ENCODE measurements at places on chromosomes 13 and 19.

GRCh38 chr13:19763618-19764017 is 19.1 kb downstream of the PSPC1 start:
- DNase-seq: no peak

- peak; percentile 90 for DNase-seq
These were observed 108.8 kb downstream of the KCNRG start for GRCh38 chr13:50123862-50124535.

GRCh38 chr19:13153569-13154240 is 3.5 kb downstream of the IER2 start:
- DNase-seq: peak; percentile 75

- peak; percentile 7 for DNase-seq
These were observed 26.2 kb downstream of the CCNE1 start for GRCh38 chr19:29837996-29838395.

- DNase-seq: no peak
These were observed 7.9 kb downstream of the HNRNPL start for GRCh38 chr19:38841787-38842438.

- no peak for DNase-seq
These were observed 277.5 kb downstream of the DNAJC15 start for GRCh38 chr13:43300865-43301264.

DNA sequence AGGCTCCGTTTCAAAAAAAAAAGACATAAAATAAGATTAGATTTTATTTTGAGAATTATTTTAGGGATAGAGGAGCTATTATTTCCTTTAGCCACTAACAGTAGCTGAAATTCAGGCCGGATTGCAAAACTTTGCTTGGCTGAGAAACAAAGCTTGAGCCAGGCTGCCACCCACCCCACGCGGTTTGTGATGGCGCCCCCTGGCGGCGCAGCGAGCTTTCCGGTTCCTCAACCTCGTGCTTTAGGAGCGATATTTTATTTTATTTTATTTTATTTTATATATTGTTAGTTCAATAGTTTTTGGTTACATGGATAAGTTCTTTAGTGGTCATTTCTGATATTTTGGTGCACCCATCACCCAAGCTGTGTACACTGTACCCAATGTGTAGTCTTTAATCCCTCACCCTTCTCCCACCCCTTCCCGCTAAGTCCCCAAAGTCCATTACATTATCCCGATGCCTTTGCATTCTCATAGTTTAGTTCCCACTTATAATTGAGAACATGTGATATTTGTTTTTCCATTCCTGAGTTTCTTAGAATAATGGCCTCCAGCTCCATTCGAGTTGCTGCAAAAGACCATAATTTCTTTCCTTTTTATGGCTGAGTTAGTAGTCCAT is 19.8 kb upstream of the CEACAM4 start:
- no peak for DNase-seq

DNA sequence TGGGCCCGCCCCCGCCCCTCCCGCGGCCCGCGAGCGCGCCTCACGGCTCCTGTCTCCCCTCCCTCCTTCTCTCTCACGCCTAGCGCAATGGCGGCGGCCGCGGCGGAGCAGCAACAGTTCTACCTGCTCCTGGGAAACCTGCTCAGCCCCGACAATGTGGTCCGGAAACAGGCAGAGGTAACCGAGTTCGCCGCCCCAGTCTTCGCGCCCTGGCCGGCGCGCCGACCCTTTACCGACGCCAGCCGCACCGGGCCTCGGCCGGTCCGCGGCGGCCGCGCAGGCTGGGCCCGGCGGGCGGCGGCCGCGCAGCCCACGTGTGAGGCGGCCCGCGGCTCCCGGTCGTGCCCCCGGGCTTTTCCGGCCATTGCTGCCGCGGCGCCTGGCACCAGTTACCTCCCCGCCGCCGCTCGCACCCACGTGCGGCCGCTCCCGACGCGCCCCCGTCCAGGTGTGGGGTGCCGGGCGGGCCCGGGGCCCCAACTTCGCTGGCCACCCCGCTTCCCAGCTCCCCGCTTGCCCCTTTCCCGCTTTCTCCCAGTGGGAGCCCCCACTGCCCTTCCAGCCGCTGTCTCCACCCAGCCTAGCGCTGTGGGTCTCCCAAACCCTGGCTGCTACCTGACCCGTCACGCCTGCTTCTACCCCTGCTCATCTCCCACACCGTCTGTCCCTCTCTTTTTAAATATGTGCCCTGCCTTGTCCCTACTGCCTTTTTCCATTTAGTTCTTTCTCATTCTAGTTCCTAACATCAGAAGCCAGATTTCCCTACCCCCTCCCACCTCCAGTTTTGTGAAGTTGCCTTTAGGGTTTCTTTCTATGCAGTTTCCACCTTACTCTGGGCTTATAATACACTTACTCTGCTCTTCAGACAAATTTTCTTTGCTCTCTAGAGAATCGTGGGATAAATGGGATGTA is 23.4 kb downstream of the IPO5 start:
- DNase-seq: no peak

GRCh38 chr13:33509642-33510229 is 224.2 kb upstream of the STARD13 start:
- DNase-seq: peak; percentile 76

GRCh38 chr19:6587093-6587820 is 3.7 kb downstream of the CD70 start:
- no peak for DNase-seq

DNA sequence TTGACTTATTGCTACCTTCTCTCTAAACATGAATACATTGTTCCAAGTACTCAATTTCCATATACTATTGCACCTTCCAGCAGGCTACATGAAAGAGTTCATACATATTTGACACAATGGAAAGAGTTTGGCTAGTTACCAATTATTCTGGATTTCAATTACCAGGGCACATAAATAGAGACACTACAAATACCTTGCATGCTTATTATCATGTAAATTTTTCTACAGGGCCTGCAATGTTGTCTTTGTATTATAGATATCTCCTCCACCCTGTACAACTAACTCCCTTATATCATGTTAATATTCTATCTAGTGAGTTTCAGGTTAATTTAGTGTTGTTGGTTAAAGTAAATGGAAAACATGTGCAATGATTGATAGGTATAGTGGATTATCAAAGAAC is 540.7 kb upstream of the SLITRK5 start:
- DNase-seq: no peak

DNA sequence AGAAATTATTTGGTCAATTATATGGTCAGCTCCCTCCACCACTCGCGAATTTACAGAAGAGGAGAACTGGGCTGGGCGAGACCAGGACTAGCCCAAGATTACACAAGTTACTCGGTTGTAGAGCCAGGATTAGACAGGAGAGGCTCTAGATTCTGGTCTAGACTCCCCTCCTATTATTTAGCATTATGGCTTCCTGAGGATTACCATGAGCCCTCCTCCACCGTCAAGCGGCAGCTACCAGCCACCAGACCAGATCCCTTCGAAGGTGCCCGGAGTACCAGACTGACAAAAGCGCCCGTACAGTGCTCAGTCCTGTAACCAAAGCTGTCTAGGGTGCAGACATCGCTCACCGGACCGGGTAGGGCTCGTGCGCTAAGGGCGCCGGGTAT is 497 bp upstream of the MLNR start:
- DNase-seq: no peak

DNA sequence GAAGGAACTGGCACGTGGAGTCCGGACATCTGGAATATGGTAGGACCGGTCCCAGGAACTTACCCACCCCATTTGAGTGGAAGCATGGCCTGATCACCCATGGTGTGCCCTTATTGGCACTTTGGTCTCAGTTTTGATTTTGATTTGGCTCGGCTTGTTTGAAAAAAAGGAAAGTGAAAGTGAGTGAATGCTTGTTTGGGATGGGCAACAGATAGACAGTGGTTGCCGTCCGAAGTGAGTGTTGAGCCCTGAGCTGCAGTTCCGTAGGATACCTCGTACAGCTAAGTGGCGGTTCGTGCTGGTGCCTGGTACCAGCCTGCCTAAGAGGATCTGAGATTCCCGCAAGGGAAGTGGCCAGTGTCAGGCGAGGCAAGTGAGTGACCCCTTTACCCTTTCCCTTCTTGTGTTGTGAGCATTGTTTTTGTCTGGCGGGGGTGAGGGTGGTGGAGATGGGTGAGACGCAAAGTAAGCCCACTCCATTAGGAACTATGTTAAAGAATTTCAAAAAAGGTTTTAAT is 605.8 kb downstream of the UQCRFS1 start:
- no peak for DNase-seq

DNA sequence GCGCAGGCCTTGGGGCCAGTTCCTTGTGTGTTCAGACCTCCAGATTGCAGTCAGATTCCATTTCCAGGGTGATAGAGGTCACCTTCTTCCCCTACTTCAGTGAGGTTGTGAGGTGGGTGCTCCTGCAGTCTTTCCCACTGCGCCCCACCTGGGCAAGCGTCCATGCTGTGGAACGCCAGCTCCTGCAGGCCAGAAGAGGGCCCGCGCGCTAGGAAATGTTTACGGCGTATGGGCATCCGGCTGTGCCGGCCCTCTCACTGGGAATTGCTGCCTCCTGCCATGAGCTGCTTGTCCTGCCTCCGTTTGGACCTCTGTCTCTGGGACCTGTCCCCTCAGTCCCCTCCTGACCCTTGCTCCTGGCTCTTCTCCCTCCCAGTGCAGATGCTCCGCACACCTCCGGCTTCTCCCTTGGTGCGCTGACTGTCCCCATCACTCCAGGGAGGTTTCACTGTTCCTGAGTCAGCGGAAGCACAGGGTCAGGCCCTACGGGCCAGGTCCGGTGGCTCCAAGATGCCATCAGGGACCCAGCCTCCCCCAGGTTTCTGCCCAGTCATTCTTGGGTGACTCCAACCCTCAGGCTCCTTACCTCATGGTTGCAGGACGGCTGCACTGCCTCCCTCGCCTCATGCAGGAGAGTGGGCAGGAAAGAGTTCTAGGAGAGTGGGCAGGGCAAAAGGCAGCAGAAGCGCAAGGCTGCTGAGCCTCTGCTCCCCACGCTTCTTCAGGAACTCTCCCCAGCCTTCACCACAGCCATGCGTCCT is 56.6 kb downstream of the SMARCA4 start:
- no peak for DNase-seq

DNA sequence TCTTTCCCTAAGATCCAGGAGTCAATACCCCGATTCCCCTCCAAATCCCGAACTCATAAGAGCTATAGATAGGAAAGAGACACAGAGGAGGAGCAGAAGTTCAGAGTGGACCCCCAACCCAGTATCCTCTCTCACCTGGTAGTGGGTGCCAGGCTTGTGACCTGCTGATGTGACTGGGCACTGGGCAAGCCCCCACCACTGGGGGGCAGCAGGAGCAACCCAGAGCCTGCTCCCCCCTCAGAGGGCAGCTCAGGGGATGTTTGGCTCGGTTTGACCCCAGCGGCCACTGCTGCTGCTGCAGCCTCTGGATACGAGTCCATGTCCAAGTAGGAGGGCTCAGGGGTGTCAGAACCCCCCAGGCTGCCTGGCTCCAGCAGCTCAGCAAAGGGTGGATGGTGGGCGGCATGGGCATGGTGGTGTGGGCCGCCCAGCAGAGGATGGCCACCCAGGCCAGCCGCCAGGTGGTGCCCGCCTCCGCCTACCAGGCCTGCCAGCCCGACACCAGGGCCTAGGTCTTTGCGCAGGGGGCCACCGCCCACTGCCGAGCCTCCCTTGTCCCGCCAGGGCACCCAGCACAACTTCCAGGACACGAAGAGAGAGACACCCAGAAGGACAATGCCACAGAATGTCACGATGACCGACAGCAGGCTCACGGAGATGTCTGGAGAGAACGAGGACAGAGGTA is 7.4 kb downstream of the SYT3 start:
- no peak for DNase-seq

DNA sequence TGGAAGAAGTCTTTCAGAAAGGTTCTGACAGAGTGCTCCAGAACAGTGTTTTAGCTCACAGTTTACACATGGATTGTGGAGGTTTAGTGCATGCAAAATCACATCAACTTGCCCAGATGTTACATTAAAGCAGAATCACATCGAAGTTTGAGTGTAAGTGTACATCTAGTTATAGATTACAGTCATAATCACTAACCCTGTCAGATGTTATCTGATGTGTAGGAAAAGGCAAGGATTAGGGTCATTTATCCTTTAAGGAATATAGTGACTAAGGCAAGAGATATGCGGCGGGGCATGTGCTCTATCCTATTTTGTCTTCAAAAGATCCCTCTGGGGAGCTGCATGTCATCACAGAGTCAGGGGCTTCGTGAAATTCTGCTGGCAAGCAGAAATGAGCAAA is 66.9 kb downstream of the CYSLTR2 start:
- DNase-seq: no peak

GRCh38 chr13:48853728-48854102 is 122.0 kb upstream of the FNDC3A start:
- no peak for DNase-seq

- no peak for DNase-seq
These were observed 14.3 kb downstream of the SLC27A1 start for GRCh38 chr19:17484520-17485185.

GRCh38 chr19:19884583-19884982 is 16.2 kb upstream of the ZNF93 start:
- DNase-seq: no peak

DNA sequence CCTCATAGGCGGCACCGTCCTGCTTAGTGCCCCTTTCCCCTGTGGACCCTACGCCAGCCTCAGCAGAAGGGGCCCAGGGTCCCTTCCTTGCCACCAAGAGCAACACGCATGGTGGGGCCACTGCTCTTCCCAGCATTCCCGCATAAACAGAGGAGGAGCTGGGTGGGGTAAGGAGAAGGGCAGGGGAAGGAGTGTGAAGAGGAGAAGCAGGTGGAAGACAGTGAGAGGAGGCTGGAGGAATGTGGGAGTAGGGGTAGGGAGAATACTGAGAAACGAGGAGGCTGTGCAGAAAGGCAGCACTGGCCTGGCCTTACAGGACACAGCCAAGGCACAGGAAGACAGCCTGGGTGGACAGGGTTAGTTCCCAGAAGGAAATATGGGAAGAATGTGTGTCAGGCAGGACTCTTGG is 43.9 kb downstream of the ZNF331 start:
- DNase-seq: no peak

DNA sequence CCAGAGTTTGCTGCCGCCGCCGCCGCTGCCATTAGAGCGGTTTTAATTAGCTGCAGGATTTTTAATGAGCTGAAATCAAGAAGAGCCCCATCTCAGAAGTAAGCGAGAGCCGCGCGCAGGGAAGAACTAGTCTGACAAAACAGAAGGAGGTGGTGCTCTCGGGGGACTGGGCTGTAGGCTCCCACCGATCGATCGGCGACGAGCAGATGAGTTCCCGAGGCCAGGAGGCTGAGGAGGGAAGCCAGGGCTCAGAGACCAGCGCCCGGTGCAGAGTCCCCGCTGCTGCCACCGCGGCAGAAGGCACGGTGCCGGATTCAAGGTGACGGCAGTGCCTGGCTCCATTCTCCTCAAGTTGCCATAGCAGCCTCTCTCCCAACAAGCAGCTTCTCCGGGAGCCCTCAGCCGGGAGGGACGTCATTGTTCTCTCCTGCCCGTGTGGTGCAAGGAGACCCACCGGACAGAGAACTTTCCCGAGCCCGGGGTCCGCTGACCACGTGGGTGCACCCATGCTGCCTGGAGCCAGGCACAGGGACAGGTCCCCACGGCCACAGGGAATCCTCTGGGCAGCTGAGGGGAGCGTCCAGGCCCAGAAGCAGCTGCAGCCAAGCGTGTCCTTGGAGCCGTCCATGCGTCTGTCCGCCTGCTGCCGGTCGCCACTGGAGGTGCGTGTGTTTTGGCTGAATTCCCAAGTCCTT is 62.9 kb downstream of the CHST8 start:
- peak; percentile 39 for DNase-seq

DNA sequence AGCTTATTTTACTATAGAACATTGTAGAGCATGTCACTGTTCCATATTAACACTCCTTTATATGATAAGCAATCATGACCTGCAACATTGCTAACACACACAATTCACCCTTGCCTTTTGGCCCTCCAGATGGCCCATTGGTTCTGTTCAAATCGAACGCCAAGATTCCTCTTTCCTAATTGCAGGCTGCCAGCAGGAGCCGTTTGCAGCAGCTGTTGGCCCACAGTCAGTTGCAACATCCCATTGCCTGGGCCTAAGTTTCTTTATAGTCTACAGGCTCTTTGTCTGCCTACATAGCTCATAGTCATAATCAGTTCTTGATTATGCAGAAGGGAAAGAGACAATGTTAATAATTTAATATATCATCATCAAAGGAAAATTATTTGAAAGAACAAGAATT is 37.6 kb downstream of the KCTD12 start:
- DNase-seq: peak; percentile 67
